BE2C (cell line): ENCODE measurements at places on chromosomes 6 and 20.

GRCh38 chr6:113187661-113188060 lies 669.5 kb upstream of the MARCKS start:
- no peak for DNase-seq

- DNase-seq: no peak
Observed at GRCh38 chr20:55761100-55761499, 244.2 kb downstream of the CBLN4 start.

DNA sequence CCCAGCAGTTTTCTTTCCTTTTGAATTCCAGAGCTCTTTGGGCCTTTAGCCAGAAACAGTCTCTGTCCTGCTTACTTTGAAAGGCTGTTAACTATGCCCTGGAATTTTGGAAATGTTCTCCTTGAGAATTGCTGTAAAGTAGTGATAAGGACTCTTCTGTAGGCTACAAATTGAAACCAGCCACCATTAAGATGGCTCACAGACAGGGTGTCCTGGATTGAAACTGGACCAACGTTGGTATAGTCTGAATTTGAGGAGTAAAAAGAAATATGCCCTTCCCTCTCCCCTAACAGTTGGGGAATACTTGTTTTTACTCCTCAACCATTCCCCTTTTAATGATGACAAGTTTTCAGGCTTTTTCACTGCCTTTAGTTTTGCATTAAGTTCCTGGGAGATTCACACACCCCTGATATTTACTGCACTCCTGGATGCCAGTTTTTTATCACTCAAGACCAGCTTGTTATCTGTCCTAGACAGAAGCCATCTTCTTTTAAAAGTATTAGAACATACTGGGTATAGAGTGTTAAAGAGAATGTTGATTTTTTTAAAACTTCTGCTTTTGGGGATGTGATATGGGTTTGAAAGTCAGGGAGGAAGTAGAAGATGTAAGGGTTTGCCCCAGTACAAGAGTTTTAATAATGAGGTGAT lies 21.9 kb downstream of the TOP1 start:
- no peak for DNase-seq

DNA sequence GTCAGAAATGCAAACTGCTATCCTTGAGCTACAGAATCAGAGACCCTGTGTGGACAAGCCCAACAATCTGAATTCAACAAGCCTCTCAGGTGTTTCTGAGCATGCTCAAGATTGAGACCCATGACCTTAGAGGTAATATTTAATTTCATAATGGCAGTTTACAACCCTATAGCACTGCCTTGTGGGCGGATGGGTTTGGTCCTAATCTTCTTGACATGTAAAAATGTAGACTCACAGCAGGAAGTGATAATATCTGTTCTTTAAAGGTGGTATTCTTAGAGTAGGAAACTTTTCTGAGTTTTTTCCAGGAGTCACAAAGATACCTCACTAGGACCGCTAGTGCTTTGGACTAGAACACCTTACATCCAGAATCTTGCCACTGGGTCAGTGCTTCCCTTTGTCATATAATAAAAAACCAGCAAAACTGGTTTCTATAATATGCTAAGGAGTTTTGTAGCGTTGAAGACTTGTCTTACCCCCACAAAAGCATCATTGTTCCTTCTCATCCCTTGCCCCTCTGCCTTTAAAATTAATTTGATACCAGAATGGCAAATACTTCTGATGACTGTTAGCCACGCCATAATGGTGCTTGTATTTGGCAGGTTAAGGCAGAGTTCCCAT lies 52.6 kb downstream of the E2F3 start:
- no peak for DNase-seq

GRCh38 chr20:33411242-33411641 lies 9.9 kb upstream of the CDK5RAP1 start:
- no peak for DNase-seq

DNA sequence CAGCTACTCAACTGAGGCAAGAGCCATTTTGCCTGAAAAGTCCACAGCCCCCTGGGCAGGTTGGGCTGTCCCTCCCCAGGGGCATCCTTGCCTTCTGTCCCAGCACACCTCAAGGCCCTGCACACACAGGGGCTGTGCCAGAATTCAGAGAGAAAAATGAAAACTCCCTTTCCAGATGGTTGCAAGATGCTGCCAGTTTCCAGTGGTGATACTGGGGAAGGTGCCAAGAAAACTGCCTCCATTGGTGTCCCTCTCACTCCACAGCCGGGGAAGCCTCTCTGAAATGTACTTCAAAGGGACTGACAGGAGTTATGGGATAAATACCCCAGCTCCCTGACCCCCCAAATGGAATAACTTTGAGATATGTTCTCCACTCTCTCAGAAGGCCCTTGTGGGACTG lies 154.2 kb upstream of the MAFB start:
- no peak for DNase-seq

- DNase-seq: no peak
Observed at GRCh38 chr20:39243962-39244361, 281.8 kb downstream of the DHX35 start.

GRCh38 chr6:20211037-20211940 lies 980 bp downstream of the MBOAT1 start:
- DNase-seq: no peak

DNA sequence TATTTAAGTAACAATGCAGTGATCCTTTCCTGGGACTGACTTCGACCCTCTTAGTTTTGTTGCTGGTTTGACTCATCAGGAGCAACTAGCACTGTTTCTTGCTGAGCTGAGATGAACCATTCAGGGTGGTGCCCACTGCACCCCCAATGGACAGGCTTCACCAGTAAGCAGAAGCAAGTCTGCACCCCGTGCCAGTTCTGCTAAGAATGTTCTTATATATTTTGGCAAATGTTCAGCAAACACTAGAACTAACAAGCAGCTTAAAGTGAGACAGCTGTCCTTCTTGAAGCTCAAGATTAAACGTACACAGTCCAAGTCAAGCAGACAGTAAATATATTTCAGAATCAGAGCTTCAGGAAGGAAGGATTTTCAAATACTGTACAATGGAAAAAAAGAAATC lies 561.3 kb upstream of the CDH4 start:
- no peak for DNase-seq

DNA sequence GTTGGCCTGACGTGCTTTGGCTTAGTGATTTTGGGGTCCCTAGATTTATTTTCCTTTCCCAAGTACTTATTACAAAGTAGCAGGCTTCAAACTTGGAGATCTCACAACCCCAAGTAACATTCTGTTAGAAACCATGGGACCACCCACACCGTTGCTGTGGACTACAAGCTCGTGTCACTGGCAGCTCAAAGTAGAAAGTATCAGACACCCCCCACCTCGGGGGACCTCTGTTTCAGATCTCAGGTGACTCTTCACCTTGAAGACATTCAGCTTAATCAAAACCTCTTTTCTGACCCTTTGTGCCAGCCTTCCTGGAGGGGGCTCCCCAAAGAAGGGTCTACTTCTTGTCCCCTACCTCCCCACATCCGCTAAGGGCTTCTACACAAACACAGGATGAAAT lies 15.7 kb upstream of the MYT1 start:
- DNase-seq: no peak

DNA sequence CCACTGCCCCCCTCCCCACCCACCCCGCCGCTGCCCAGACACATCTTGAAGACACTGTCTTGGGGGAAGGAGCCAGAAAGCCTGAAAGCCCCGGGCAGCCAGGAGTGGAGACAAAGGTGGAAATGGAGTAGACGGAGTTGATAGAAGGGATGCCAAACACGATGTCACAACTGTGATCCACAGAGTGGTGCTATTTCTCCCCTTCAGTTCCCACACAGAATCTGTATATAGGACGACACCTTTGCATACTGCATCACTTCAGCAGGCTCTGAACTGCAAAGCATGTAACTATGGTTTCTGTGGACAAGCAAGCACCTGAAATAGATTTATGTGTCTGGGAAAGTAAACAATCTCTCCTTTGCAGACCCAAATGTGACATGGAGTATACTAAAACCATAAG lies 56.4 kb upstream of the F13A1 start:
- no peak for DNase-seq

- DNase-seq: no peak
Observed at GRCh38 chr20:17653835-17654648, 28.0 kb downstream of the RRBP1 start.

DNA sequence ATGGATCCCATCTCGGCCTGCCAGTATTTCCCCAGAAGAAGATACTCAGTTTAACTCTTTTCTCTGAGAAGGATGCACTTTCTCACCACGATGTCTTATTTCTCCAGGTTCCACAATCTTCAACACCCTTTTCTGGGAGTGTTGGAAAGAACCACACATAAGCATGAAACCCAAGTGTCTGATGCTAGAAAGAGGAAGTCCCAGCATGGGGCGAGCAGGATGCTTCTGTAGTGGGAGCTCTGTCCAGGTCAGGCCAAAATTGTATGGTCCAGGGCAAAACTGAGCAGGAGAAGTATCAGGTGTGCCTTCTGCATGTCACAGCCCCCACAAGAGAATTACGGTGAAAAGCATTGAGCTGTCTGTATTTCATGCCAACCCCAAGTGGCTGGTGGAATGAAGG lies 11.0 kb downstream of the TREM1 start:
- no peak for DNase-seq

DNA sequence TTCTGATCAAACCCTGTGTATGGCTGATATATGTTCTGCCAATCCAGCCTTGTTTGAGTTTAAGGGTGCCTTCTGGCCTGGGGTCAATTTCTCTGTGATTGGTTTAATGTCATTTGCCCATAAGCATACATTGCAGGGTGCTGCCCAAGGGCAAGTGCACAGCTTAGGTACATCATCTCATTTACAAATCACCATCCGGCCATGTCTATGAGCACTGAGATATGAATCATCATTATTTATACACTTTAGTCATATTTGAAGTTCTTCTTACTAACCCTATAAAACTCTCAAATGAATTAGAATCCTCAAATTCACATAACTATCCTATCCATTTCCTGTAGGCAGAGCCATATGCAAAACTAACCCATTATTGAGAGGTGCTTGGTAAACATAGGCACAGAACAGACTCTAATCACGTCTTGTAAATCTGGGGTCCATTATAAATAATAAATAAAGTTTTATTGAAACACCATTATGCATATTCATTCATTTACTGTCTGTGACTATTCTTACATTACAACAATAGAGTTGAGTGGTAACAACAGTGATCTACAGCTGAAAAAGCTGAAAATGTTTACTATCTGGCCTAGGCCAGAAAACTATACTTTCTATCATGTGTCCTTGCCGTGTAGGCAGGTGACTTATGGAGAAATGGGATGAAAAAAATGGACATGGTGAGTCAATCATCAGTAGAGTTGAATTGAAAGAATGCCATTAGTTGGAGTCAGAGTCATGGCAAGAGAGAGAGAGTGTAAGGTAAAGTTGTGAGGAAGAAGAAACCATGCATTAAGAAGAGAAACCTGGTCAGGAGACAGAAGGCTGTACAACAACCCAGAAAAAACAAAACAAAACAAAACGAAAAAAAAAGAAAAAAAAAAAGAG lies 25.0 kb downstream of the KCNQ5 start:
- DNase-seq: no peak

DNA sequence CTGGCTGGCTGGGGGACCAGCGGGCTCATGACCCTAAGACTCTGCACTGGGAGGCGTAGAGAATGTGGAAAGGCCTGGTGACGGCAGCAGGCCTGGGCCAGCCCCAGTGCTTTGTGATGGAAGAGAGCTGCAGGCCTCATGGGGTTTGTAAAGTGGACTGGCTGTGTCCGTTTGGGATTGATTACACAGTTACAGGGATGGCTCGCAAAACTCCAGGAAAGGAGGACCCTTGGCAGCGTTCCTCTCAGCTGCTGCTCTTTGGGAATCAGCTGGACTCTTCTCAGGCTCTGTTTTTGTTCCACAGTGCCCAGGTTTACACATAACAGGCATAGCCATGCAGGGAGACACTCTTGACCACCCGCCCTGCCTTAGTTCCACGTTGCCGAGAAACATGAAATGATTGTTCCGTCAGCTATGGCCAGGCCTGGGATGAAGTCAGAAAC lies 89.0 kb downstream of the SLX4IP start:
- DNase-seq: peak; percentile 70

GRCh38 chr6:138716013-138716412 lies 57.6 kb upstream of the CCDC28A start:
- no peak for DNase-seq

- no peak for DNase-seq
Observed at GRCh38 chr6:15588971-15589634, 73.7 kb downstream of the DTNBP1 start.

GRCh38 chr6:3331971-3332370 lies 73.2 kb downstream of the PSMG4 start:
- no peak for DNase-seq

- DNase-seq: no peak
Observed at GRCh38 chr20:24034820-24035219, 46.2 kb upstream of the GGTLC1 start.

DNA sequence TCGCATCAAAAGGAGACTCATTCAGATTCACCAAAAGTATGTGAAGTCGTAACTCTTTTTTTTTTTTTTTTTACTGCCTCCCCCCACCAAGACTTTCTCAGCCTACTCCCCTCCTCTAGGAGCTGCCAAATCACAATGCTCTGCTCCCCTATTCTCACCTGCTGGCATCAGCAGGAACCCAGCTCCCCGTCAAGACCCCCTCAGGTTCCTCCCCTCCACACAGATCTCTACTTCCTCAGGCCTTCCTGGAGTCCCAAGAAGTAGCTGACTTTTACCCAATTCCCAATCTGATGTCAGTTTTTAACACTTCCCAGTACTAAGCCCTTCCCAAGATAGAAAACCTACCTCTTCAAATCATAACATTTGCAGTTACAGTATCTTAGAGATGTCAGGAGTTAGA lies 39.3 kb downstream of the ARHGAP18 start:
- no peak for DNase-seq

DNA sequence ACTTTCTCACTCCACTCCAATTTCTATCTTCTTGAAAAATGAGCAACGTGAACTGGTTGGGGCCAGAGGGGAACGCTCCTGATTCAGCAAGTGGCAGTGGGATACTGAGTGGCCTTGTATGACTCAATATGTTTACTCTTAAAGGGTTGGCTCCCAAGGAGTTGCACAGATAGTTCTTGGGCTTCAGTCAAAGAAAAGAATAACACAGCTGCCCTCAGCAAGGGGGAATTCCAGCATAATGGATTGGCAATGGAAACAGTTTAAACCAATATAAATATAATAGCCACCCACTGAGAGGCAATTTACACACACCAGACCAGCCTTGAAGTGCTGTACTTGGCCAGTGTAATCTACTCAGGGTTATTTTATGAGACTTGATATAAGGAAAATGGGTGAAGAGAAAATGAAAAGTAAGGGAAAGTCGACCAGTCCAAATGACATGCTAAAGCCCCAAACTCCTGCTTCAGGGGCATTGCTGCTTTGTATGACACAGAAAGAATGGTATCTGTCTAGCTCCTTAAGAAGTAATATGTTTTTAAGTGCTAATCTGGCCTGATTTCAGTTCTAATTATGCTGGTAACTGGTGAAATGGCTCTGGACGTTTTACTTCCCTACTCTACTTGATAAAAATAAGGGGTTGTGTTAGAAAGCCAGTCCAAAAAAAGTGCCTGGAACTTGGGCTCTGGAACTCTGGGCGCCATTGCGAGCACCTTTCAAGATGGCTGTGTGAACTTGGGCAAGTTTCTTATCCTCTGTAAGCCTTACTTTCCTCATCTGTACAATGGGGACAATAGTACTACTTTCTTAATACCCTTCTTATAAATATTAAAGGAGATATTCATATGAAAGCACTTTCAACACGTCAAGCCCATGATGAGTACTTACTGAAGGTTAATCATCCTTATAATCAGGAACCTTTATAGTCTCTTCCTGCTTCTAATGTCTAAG lies 712.9 kb upstream of the MAP3K7 start:
- DNase-seq: no peak
